Right hindlimb (tissue), 1 donor: ENCODE measurements at places on chromosomes 5 and 9.

DNA sequence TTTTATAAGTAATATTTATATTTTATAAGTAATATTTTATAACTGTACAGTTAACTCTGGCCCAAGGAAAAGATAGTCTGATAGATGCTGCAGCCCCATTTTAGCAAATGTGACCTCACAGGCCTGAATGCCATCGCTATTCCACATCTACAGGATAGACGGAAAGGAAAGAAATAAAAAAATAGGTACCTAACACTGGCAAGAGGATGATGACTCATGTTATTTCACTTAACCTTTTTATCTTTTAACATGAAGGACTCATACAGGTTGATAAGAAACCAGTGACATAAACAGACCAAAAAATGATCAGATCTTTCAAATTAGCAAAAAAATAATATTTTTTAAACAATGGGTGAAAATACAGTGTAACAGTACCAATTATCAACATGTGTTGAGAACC lies 2.7 kb downstream of the CD274 start:
- no peak for DNase-seq

GRCh38 chr9:121227862-121228261 lies 26.2 kb upstream of the RAB14 start:
- no peak for DNase-seq

DNA sequence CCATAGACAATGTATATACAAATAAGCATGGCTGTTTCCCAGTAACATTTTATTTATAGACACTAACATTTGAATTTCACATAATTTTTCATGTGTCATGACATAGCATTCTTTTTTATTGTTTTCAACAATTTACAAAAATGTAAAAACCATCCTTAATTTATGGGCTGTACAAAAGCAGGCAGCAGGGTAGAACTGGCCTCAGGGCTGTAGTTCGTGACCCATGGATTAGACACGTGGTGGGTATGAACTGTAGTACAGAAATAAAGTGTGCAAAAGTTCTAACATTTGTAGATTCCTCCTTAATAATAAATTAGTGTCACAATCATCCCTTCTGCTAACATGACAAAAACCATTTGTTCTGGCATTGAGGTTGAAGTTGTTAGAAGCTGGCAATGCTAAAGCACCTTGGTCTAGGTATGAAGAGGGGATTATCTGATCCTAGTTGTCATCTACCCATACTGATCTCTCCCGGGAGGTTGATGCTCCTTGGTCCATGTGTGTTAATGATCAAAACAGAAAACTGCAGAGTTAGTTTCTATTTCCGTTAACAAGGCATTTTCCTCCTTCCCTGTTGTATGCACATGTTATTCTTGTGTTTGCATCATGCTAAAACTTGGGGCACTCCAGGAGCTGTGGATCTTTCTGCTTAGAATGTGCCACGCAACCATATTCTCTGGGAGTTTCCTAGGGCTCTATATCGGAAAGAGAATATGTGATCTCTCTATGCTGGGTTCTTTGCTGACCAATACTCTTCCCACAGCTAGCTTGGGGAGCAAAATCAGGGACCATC lies 917.6 kb downstream of the TLE1 start:
- DNase-seq = no peak

DNA sequence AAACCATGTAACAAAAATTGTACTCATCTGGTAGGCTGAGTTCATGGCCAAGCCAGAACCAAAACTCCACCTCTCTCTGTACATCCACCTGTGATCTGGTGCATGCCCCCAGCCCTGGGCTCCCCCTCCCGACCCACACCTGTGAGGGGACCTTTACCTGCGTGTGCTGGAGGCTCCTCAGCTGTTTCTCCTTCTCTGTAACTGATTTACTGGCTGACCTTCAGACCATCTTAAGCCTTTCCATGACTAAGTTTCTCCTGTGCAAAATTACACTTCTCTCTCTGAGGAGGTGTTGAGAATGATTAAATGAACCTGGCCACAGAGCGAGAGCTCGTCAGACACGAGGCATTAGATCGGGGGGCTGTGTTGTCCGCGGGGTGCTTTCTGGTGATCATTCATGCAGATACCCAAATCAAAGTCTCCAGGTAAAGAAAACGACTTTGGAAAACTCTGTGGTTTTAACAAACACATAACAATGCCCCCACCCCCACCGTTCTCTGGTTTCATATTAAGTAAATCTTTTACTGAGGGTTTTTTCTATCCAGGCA lies 136.4 kb downstream of the SEMA5A start:
- no peak for DNase-seq

DNA sequence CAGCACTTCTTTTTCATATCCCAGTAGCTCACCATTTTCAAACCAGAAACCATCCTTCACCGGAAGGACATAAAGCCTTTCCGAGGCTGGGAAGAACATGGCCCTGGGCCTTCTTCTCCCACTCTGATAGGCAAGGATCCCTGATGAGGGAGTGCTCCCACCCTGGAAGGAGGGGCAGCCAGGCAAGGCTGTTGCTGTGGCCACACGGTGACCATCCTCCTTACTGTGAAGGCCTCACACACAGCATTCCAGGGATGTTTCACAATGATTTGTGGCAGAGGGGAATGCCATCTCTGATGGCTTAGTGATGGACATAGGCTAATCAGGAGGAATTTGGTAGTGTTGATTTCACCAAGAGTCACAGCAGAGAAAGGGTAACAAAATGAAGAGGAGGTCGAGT lies 130.7 kb downstream of the ADAMTS12 start:
- DNase-seq = no peak

GRCh38 chr9:6566409-6567139 lies 79.0 kb downstream of the GLDC start:
- no peak for DNase-seq

DNA sequence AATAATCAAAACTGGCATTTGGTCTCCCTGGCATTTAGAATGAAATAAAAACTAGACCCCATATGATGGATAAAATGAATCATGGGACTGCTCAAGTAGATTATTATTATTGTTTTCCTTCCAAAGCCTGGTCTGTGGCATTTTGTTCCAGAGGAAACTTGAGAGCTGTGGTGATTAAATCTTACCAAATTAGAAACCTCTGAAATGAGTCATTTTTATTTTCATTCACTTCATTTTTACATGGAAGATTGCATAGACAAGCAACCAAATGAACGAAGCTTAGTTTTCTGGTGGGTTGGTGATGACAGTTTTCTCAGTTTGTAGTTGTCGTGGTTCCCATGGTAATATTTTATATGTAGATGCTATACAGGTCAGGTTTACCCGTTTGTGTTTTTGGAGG lies 23.4 kb downstream of the PAM start:
- no peak for DNase-seq

DNA sequence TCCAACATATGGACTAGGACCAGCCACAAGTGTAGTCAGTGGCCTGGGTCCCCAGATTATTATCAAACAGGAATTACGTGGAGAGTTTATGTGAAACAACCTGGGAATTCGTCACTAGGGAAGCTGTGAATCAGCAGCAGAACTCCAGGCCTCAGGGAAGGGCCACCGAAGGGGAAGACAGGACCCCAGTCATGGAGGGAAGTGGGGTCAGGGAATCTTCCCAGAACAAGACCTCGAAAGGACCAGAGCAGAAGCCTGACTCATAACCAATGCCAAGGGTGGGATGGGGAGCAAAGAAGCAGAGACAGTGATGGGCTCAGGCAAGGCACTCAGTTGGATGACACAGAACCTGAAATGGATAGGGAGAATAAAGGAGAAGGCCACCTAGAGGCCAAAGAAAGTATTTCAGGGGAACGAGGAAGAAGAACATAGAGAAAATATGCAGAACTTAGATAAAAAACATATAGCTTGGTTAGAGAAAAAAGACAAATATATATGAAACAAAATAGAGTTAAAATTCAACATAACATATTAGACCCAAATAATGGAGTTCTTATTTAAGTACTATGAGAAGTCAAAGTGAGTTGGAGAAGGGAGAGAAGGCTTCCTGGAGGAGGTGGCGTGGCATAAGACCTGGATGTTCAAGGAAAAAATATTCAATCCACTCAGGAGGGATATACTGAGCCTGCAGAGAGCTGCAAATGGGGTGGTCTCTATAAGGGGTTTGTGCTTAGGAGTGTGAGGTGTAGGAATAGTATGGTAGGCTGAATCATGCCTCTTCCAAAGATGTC lies 66.7 kb upstream of the CAST start:
- no peak for DNase-seq
